ENCODE measurements at places on chromosomes 16 and 17. TPM values are rescaled to one million over a fixed set of nuclear protein-coding genes. Genes with fewer than 3 reads are reported as not detected.

- H3K4me1 ChIP-seq = no peaks in the 10 kb centered on the region
- no peak for DNase-seq
- no peaks in the 10 kb centered on the region for H3K36me3 ChIP-seq
- no peak overlapping the region for H3K4me3 ChIP-seq
- H3K27ac ChIP-seq = no peak overlapping the region
- H3K27me3 ChIP-seq = no peaks in the 10 kb centered on the region
Observed at GRCh38 chr16:79355600-79356358, 244.8 kb downstream of the MAF start.

GRCh38 chr17:66339561-66339960 lies 37.1 kb downstream of the PRKCA start:
- no peaks in the 10 kb centered on the region for H3K36me3 ChIP-seq
- DNase-seq = no peak
- H3K27ac ChIP-seq = no peak overlapping the region
- no peaks in the 10 kb centered on the region for H3K27me3 ChIP-seq

DNA sequence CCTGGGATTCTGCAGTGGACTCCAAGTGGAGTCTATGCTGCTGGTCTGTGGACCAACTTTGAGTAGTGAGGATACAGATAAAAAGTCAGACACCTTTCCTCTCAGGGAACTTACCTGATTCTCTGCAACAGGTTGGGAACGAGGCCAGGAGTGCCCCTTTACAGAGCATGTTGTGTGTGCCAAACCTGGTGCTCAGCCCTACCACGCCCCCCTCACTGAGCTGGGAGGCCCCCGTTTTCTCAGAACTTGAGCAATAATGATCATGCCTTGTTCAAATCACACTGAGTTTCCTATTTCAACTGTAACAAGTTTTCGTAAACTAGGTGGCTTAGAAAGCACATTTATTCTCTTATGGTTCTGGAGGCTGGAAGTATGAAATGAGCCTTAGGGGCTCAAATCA lies 182.0 kb downstream of the COPRS start:
- no peaks in the 10 kb centered on the region for H3K36me3 ChIP-seq
- H3K4me3 ChIP-seq = no peak overlapping the region
- no peak for DNase-seq

- peak overlapping the region; percentile 38 for H3K4me3 ChIP-seq
- no peak overlapping the region for H3K27ac ChIP-seq
Observed at GRCh38 chr16:88685156-88686061, 898 bp downstream of the SNAI3 start.

Gene PIMREG
- total RNA-seq = 4.6 TPM

Gene TBC1D3G
- total RNA-seq = not detected

All from left lung (tissue), 14 donors.